Fibroblast of skin of right biceps (primary cell): ENCODE measurements at places on chromosomes 5 and 9.

GRCh38 chr9:33475357-33475756 lies 1.6 kb upstream of the NOL6 start:
- DNase-seq = no peak

GRCh38 chr9:72506615-72507014 lies 14.8 kb upstream of the TMC1 start:
- no peak for DNase-seq

DNA sequence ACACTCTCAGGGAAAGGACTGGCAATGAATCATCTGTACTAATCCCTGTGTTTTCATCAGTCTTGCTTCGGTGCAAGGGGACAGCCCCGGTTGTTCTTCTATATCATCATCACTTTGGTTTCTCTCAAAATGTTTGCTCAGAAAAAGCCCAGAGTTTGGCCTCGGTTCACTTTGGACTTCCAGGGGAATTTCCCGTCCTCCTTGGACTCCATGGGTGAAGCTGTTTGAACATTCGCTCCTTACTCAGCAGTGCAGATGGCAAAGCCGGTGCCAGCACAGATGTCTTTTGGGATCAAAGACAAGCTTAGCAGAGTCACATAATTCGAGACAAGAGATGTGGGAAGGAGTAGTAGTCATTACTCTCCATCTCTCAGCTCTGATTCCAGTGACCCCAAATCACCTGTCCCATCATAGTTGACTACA lies 69.8 kb upstream of the TNFSF8 start:
- peak; percentile 13 for DNase-seq

DNA sequence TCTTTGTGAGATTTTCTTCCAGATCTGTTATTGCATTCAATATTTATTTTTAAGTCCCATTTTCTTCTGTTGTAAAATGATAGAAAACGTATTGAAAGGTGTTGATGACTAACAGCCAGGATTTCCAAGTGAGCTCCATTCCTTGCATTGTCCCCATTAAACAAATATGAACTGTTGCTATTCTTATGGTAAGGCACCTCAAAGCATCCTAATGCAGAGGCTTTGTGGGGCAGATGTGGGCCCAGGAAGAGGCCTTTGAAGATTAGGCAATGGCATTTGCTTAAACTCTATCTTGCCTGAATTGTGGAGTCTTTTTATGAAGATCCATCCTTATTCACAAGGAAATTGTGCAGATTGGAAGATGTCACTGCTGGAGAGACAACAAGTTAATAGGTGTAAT lies 38.9 kb downstream of the NTRK2 start:
- no peak for DNase-seq

GRCh38 chr5:67063791-67064190 lies 132.8 kb downstream of the CD180 start:
- peak; percentile 14 for DNase-seq

- no peak for DNase-seq
Observed at GRCh38 chr5:87432460-87432859, 19.7 kb upstream of the CCNH start.

- DNase-seq = no peak
Observed at GRCh38 chr9:98732091-98732490, 23.4 kb upstream of the GABBR2 start.

GRCh38 chr5:128480158-128480557 lies 57.9 kb downstream of the FBN2 start:
- no peak for DNase-seq

GRCh38 chr9:76516350-76516749 lies 57.4 kb downstream of the GCNT1 start:
- DNase-seq = peak; percentile 46

DNA sequence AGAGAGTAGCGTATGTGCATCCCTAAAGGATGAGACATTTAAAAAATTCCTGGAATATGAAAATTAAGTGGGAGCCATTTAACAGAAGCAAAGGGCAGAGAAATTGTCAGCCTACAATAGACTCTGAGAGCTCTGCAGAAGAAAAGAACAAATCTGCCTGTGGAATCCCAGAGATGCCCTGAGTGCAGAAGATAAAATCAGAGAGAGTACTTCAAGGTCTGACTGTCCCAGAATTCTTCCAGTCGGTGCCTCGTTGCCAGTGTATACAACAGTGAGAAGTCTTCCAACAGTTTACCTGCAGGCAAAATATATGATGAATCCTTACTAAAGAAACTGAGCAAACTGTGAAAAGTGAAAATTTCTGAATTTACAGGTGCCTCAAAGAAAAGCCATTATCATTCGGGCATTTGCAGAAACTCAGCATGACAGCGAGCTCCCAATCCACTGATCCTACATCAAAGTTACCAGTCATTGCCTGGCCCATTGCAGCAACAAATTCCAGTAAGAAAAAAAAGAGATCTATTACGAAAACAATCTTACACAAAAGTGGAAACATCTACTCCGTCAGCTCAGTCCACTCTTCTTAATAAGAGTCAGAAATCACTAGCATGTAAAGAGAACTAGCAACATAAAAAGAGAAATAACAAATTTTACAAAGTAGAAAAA lies 92.8 kb upstream of the VCAN start:
- no peak for DNase-seq

GRCh38 chr9:36873247-36873875 lies 160.7 kb downstream of the PAX5 start:
- peak; percentile 48 for DNase-seq

DNA sequence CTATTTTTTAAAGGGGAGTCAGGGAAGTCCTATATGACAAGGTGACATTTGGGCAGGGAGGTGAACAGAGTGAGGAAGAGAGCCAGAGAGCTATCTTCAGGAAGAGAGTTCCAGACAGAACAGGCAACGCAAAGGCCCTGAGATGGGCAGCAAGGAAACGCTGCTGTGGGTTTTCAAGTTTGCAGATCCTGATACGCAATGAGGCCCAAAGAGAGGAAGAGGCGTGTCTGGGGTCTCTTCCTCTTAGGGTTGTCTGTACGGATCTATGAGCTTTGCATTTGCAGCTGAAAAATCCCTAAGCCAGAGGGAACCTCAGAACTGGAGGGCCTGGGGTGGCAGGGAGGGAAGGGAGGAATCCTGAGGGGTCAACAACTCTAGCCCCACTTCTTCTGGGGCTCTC lies 13.6 kb downstream of the FAT2 start:
- no peak for DNase-seq
